Activated CD8-positive, alpha-beta memory T cell treated with anti-CD3 and anti-CD28 coated beads for 4 hours (primary cell): ENCODE measurements at places on chromosomes 3 and 15.
A peak's percentile ranks its signal among the peaks of the same experiment; 100 is the strongest.

- no peak for DNase-seq
Observed at GRCh38 chr3:48403533-48404439, 26.1 kb downstream of the PLXNB1 start.

DNA sequence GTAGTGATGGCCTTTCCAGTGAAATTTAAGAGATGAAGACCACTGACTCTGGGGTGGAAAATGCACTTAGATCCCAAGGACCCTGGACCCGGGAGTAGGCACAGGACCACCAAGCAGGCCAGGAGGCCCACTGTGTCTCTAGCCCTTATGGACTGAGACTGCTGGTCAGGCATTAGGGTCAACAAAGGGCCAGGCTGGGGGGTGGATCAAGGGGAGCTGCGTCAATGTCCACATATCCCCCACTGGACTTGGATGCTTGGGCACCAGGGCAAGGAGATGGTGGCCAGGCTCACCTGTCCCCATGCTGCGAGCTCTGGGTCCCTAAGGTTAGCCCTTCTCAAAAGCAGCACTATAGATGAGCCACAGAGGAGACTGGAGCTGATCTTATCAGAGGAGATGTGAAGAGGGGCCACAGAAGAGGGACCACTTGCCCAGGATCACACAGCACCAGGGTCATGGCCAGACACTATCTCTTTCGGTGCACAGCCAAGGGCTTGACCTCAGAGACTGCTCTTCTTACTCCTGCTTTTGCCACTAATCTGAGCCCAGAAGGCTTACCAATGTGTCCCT lies 14.7 kb downstream of the RAB6B start:
- DNase-seq, result no peak

DNA sequence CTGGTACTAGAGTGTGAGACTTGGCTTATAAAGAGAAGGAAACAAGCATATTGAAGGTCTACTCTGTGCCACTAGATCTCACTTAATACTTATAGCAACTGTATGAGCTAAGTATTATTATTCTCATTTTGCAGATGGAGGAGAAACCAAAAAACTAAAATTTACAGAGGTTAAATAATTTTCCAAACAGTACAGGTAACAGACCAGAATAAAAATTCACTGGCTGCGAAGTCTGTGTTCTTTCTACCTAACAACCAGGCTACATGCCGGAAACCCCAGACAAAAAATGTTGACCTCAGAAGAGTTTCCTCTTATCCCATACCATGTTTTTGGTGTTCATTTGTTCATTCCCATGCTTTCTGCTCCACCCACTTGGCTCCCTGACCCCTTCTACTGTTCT lies 46.6 kb downstream of the CMSS1 start:
- no peak for DNase-seq

DNA sequence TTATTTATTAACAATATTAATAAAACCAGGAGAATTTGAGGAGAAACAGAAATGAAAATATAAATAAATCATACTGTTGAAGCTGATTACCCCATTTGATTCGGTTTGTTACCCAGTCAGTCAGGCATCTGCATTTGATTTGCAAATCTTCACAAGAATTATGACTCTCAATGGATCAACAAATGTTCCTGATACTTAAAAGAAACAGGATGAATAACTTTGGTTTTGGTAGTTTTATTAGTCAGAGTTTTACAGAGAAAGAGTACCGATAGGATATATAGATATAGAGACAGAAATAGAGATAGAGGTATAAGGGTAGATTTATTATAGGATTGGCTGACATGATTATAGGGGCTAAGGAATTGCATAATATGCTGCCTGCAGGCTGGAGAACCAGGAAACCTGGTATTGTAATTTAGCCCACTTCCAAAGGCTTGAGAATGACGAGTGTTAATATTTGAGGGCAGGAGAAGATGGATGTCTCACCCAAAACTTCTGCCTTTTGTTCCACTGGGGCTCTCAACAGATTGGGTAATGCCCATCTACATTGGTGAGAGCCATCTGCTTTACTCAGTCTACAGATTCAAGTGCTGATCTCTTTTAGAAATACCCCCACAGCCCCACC lies 241.6 kb upstream of the COL8A1 start:
- DNase-seq, result no peak

DNA sequence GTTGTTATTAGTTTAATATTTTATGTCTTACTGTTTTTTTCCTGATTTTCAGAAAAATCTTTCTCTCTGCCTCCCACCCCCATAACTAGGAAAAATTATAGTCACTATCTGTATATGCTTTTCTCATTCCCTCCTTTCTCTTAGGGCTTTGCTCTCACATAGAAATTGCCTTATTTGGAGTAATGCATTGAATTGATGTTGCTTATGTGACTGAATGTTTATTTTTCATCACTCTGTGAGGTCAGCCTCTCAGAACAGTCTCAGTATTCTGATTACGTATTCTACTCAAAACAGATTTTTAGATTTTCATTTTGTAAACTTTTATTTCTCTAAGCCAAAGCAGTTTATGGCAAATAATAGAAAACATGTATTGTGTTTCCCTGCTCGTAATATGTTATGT lies 121.0 kb downstream of the SLMAP start:
- DNase-seq, result no peak

- no peak for DNase-seq
Observed at GRCh38 chr15:75185271-75186029, 16.2 kb upstream of the C15orf39 start.

- no peak for DNase-seq
Observed at GRCh38 chr15:101248274-101248673, 3.6 kb downstream of the CHSY1 start.

- DNase-seq, result no peak
Observed at GRCh38 chr15:77654975-77655374, 22.3 kb upstream of the LINGO1 start.

- DNase-seq, result no peak
Observed at GRCh38 chr3:155393316-155393715, 99.8 kb upstream of the STRIT1 start.

GRCh38 chr3:17213102-17213501 lies 328.3 kb downstream of the PLCL2 start:
- no peak for DNase-seq

DNA sequence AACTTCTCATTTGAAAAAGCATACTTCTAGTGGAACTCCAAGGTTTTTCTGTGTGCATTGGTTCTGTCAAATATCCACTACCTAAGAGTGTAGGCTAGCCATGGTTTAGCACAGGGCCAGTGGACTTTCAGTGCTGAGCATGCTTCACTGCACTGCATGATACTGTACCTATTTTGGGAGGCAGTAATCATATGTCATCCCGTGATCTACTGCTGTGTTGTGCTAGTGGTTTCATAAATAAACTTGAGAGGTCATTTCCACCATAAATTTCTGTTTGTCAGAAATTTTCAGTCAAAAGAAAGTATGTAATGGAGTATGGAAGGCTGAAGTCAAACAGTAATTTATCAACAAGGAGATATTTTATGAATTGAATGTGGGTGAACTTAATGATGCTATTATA lies 203.6 kb downstream of the ROBO1 start:
- no peak for DNase-seq

- DNase-seq, result no peak
Observed at GRCh38 chr3:118165413-118165812, 869.2 kb downstream of the IGSF11 start.

- DNase-seq, result no peak
Observed at GRCh38 chr15:37847776-37848175, 86.7 kb upstream of the TMCO5A start.

GRCh38 chr3:196274585-196274984 lies 12.9 kb downstream of the PCYT1A start:
- DNase-seq, result peak; percentile 44

DNA sequence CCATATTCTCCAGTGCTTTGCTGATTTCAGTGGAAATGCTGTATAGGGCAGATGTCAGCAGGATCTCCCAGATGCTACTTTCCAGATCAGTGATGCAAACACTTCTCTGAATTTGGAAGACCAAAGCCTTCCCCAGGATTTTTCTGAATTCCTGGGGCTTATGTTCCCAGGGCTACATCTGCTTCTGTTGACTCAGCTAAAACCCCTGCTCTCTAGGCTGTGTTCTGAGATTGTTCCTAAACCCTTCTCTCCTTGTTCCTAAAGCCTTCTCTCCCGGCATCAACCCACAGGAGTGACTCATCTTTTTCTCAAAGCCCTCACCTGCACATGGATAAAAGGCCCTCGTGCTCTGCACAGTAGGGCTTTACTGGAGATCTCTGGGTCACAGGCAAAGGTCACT lies 35.5 kb downstream of the FAH start:
- no peak for DNase-seq

- no peak for DNase-seq
Observed at GRCh38 chr3:7734456-7734855, 767.2 kb upstream of the LMCD1 start.

- no peak for DNase-seq
Observed at GRCh38 chr3:194231929-194232832, 96.2 kb downstream of the HES1 start.

DNA sequence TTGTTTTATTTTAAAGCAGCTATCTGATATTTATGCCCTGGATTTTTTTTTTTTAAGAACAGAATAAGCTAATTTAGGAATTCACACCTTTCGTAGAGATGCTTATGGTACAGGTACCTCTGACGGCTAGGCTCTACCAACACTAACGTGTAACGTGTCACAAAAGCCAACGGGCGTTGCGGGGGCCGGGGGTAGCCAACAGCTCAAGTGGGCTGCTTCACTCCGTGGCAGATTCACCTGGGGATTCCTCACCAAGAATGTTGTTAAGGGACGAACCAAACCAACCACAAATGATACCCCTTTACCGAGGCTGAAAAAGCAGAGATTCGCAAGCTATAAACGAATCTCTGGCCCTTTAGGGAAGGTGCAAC lies 1.0 kb downstream of the TMCC1 start:
- no peak for DNase-seq

- DNase-seq, result no peak
Observed at GRCh38 chr3:11582191-11582968, 61.3 kb downstream of the VGLL4 start.

DNA sequence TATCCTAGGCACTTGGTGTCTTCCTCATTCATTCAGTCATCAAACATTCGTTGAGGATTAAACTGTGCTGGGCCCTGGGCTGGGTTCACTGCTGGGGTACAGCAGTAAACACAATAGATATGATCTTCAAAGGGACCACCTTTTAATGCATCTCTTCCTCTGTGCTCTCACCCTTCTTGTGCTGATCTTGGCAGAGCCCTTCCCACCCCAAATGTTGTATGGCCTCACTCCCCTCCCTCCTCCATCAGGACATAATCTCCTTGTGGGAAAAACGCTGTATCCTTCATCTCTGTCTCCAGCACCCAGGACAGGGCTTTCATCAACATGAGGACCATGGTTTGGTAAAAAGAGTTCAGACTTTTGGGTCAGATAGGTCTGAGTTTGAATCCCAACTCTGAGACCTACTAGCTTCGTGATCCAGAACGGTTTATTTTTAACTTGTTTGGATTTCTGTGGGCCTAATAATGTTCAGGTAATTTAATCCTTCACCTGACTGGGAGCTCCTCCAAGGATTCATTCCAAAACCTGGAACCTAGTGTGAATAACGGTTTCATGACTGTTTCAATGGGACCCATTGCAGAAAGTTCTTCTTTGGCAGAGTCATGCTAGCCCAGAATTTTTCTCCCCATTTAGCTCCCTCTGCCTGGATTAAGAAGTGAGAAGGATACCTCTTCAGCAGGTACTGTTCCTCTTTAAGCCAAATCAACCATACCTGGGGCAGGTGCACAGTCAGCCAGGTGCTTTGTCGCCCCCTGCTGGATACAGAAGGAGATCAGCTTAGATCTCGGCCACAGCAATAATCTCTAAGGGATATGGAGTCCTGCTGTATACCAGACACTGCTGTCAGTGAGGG lies 5.2 kb upstream of the WNT7A start:
- peak; percentile 41 for DNase-seq

- no peak for DNase-seq
Observed at GRCh38 chr3:8239718-8240695, 261.6 kb upstream of the LMCD1 start.
